ENCODE measurements at places on chromosomes 16 and 17.
A peak's percentile ranks its signal among the peaks of the same experiment; 100 is the strongest.

DNA sequence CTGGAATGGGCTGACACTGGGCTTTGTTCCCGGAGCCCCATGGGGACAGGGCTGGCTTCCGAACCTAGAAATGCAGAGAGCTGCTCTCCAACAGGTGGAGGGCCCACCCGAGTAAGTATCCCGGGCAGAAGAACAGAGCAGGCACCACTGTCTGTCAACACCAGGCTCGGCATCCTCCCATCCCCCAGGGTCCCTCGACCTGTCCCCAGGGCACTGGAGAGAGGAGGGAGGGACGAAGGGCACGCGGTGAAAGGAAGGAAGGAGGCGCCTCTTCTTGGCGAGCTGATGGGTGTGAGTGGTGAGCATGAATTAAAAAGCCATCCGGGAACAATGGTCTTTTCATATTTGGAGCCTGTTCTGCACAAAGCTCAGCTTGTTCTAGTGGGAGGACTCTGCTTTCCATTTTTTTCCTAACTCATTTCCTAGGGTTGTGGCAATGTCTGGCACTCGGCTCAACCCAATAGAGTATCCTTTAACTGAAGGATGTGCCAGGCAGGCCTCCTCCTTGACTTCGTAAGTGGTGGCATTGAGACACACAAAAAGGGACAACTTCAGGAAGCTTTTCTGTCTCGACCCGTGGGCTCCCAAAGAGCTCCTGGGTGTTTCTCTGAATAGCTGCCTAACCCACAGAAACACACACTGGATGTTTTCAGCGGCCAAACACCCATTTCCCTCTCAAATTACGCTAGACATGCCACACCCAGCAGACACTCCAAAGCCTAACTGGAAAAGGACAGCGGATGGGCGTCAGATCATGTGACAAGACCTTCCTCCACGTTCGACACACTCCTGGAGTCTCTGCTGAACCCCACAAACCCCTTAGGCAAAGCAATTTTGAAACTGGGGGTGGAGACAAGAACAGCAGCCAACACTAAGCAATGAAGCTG is 47.7 kb downstream of the ZFHX3 start:
- no peak for DNase-seq

GRCh38 chr16:3656491-3657468 is 2.3 kb downstream of the DNASE1 start:
- DNase-seq: no peak

DNA sequence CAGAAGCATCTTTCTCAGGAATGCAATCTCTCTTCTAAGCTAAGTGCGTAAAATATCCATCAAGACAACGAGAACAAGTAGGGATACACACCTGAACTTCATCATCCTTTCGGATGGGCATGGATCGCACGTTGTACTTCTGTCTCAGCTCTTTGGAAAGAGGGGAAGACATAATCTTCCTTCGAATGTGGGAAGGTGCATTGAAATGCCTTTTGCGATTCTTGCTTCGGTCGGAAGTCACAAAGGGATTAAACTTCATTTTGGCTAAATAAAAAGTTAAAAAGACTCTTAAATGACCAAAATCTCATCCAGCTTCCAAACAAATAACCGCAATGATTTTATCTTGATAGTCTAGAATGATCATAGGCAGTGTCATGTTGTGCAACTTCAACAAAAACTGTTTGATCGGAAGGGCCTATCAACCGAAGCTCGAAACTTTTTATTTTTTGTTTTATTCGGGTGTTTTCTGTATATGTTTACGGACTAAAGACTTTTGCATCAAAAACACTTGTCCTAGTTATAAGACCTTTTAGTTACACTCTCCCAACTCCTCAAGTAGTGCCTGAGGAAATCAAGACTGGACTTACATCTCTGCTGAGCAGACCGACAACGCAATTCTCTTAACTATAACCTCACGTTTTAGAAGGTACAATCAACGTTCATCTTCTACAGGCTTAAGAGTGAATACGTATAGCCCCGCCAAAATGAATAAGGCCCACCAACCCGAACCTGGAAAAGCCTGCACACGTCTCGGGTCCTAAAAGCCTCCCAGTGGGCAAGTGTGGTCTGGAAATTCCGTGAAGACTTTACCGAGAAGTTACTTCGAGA is 727 bp downstream of the RPL26 start:
- DNase-seq: no peak

GRCh38 chr16:24116989-24117388 is 139.1 kb upstream of the CACNG3 start:
- DNase-seq: no peak

GRCh38 chr16:47140686-47141085 is 3.1 kb downstream of the NETO2 start:
- no peak for DNase-seq

GRCh38 chr17:5784791-5785190 is 200.5 kb upstream of the NLRP1 start:
- DNase-seq: no peak

GRCh38 chr16:69013991-69014390 is 91.5 kb upstream of the HAS3 start:
- no peak for DNase-seq

- no peak for DNase-seq
These were observed 125.5 kb upstream of the CACNG3 start for GRCh38 chr16:24130494-24131085.

GRCh38 chr16:1309888-1310831 is 724 bp downstream of the UBE2I start:
- peak; percentile 70 for DNase-seq

DNA sequence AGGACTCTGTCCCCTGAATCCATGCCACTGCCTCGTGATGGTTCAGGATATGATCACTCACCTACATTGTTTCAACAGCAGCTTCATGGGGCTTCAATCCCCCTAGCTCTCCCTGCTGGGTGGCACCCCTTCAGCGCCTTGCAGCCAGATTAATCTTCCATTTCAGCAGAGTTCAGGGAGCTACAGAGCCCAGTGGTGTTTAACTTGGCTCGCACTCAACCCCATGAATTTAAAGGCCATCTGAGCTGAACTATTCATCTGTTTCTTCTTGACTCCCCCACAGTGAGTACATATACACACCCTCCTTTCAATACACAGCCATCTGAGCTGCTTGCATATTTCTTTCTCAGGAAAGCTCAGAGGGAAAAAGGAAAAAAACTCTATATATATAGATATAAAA is 202.8 kb upstream of the C16orf82 start:
- no peak for DNase-seq

GRCh38 chr17:8940866-8941471 is 24.5 kb downstream of the PIK3R5 start:
- peak; percentile 44 for DNase-seq

DNA sequence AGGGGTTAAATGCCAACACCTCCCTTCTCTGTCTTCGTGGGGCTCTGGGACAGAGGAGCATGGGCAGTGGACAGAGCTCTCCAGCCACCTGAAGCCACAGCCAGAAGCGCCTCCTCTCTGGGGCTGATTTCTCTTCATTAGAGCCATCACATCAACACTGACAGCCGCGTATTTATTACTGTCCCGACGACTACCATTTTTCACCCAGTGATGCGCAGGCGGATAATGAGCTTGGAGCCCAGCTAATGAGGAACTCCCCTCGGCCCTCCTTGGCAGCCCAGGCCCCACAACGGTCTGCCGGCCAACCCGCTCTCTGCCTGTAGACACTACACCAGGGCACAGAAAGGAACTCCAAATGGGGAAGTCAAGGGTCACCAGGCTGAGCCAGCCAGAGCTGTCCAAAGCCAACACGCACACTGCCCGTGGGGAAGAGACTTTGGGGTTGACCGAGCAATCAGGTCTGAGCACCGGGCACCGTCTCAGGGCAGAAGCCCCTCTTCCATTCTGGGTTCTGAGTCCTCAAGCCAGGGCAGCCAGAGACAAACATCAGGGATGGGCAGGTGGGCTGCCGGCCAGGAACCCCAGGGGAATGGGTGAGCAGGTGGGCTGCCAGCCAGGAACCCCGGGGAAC is 13.2 kb downstream of the SDK2 start:
- DNase-seq: no peak

- DNase-seq: no peak
These were observed 30.9 kb upstream of the CRYBA1 start for GRCh38 chr17:29215717-29216116.

DNA sequence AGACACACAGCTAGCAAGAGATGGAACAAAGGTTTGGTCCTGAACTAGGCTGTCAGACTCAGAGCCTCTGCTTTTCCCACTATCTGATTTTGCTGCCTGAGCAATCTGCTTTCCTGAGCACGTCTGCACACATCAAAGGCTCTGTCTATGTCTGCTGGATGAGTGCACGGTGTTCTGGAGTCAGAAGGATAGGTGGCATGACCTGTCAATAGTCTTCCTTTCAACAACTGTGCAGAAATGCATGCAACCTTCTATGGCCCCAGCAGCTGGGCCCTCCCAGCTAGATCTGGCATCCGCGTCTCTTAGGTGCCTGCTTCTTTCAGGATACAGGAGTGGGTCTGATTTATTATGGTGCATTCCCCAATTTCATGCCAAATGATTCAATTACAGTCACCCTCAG is 138.3 kb downstream of the UTP18 start:
- no peak for DNase-seq

- no peak for DNase-seq
These were observed 3.3 kb downstream of the MT1H start for GRCh38 chr16:56672761-56673536.

DNA sequence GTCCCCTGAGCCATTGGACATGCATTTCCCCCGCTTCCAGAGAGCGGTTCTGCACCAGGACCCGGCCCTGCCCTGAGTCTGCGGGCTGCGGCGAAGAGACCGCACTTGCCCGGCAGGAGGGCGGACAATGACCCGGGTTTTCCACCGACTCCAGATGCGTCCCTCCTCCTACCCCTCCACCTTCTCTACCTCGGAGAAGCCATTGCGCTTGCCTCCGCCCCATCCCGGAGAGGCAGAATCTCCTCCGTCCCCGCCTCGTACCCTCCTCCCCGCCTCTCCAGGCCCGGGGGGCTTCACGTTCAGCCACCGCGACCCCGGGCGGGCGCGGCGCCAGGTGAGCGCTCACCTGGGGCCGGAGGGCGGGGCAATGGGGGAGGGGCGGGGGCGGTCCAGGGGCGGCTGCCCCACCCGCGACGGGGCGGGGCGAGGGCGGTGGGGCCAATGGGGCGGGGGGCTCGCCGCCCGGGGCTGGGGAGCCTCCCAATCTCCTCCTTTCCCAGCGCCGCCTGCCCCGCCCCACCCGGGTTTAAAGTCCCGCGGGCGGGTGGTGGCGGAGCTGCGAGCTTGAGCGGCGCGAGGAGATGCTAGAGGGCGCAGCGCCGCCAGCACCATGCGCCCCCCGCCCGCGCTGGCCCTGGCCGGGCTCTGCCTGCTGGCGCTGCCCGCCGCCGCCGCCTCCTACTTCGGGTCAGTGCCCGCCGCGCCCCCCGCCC is at the start of gene WNT9B:
TSS of gene WNT9B (plus strand) at position 555 of the 713 bp plus-strand sequence. CDS start at position 611, 56 bp downstream.
- DNase-seq: peak; percentile 9

- no peak for DNase-seq
These were observed 10.1 kb downstream of the DNAH9 start for GRCh38 chr17:11608396-11608795.

DNA sequence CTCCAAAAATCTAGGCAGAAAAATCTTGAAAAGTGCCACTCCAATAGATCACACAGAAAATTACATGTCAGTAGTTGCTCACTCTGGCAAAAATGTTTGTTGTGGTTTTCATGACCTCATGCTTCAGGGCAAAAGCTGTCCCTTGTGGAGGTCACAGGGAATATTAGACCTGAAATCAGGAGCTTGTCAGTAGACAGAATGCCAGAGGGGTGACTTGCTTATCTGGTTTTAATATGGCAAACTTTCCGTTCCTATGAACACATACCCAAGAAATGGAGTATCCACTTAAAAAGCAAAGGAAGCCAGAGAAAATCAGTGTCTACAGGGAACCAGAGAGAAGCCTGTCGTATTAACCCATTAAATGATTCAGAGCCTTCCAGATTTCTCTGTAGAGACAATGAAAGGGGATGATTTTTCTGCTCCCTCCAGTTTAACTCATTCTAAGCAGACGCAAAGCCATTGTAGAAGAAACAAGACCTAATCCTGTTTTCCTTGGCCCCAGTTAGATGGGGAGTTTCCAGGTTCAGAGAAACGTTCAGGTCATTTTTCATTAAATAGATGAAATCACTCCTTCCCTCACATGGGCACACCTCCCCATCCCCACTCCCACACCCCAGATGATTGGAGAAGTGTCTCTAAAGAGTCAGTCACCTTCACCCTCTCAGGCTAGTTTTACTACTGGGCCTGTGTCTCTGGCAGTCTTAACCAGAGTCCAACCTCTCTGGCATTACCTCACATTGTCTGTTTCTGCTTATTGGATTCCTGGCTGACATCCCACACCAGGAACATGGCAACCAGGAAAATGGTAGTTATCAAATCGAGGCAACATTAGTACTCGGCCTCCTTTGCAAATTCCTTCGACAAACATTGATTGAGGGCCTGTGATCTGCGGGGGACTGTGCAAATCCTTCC is 6.0 kb downstream of the SOX9 start:
- no peak for DNase-seq

GRCh38 chr16:17067882-17068281 is 402.9 kb downstream of the XYLT1 start:
- no peak for DNase-seq

GRCh38 chr17:68433911-68434508 is 23.3 kb downstream of the WIPI1 start:
- DNase-seq: no peak

GRCh38 chr17:28747051-28747691 is 3.4 kb downstream of the TRAF4 start:
- DNase-seq: no peak

- DNase-seq: no peak
These were observed 10.4 kb upstream of the SLC47A2 start for GRCh38 chr17:19726631-19727376.

GRCh38 chr17:64477849-64478248 is 19.0 kb downstream of the POLG2 start:
- no peak for DNase-seq

GRCh38 chr17:68831170-68831569 is 124.0 kb downstream of the ABCA8 start:
- no peak for DNase-seq

DNA sequence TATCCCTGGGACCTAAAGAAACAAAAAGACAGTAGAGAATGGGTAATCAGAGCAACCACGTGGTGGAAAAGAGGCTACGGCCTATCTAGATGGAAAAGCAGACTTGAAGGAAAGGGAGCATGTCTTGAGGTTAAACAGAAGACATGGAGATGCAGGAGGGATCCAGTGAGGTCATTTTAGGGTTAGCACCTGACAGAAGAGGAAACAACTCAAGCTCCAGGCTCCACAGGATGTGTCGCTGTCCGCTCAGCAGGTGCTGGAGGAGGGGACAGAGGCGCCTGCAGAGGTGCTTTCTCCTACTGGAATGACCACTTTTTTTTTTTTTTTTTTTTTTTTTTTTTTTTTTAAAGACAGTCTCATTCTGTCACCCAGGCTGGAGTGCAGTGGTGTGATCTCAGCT is 47.5 kb upstream of the CLEC3A start:
- DNase-seq: no peak

- no peak for DNase-seq
These were observed 181.4 kb downstream of the MAF start for GRCh38 chr16:79419148-79419547.
